ENCODE measurements at places on chromosomes 3 and 15.

GRCh38 chr3:24365168-24365567 lies 129.5 kb downstream of the THRB start:
- no peak for DNase-seq

DNA sequence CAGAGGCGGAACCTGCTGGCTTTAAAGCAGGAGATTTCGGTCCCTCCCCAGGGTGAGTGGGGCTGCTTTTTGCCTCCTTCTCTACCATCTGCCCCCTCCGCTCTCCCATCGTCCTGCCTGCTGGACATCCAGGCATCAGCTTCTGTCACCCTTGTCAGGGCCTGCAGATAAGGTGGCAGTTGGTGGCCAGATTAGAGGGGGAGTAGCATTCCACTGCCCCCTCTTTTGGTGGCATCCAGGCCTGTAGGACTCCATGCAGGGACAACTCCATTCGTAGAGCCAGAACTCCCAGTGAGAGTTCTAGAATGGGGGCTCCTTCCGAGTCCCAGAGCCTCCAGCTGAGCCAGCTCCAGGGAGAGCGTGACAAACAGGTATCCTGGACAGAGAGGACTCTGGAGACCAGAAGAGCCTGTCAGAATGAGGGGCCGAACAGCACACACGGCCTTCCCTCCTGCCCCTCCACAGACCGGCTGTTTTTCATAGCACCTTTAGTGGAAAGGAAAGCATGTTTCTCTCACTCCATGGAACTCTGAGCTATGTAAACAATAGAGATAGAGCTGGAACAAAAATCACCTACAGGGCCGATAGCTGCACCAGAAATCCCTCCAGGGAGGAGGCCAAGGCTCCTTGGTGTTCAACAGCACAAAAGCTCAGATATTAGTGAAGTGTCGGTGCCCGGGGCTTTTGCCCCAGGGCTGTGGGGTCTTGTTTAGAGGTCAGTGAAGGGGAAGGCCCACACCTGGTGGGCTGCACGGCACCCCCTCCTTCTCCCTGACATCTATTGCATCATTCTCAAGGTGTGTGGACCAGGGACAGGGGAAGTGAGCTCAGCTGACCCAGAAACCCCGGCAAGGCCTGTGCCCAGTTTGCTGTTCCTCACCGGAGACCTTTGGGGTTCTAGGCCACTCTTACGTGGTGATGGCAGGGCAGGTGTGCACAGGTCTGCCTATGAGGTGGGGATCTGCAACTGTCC lies 34.2 kb downstream of the MAGEF1 start:
- DNase-seq, result peak; percentile 17

GRCh38 chr3:140563206-140563760 lies 114.6 kb upstream of the TRIM42 start:
- peak; percentile 24 for DNase-seq

GRCh38 chr15:49410641-49411040 lies 12.4 kb upstream of the FGF7 start:
- DNase-seq, result no peak

DNA sequence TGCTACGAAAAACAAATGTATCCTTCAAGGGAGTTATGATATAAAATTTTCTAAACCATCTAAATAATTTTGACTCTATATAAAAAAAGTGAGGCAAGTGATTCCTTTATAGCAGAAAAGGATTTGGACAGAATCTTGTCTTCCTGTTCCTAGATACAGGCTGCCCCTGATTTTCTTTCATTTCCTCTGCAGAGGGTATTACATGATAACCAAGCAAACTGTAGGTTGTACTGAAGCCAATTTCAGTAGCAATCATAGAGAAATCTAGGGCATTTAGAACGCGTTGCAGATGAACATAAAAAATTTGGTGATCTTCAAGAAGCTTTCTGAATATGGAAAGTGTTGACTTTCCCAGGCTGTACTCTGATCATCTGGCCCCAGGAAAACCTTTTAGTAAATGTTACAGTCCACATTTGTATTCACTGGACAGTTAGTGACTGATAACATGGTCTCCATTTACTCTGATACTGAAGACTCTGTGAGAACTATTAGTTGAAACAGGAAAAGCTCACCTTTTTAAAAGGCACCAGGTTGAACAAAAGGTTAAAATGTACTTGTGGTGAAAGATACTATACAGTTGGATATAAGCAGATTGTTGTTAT lies 9.1 kb upstream of the UTS2B start:
- no peak for DNase-seq

DNA sequence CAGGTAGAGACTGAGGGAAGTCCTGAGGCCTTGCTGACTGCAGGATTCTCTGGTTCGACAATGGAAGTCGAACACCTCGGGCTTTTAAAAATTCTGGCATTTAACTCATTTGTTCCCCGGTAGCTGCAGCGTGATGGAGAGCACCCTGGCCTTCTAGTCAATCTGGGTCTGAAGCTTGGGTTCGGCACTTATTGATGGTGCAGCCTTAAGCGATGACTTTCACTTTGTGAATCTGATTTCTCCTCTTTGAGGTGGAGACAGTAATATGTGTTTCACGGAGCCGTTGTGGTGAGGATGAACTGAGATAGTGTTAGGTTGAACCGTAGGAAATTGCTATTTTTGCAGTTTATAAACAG lies 621 bp upstream of the PARP6 start:
- DNase-seq, result no peak

- peak; percentile 23 for DNase-seq
These were observed 6.4 kb upstream of the GHRL start for GRCh38 chr3:10299175-10299574.

GRCh38 chr3:52194485-52195290 lies 3.3 kb upstream of the ALAS1 start:
- no peak for DNase-seq

DNA sequence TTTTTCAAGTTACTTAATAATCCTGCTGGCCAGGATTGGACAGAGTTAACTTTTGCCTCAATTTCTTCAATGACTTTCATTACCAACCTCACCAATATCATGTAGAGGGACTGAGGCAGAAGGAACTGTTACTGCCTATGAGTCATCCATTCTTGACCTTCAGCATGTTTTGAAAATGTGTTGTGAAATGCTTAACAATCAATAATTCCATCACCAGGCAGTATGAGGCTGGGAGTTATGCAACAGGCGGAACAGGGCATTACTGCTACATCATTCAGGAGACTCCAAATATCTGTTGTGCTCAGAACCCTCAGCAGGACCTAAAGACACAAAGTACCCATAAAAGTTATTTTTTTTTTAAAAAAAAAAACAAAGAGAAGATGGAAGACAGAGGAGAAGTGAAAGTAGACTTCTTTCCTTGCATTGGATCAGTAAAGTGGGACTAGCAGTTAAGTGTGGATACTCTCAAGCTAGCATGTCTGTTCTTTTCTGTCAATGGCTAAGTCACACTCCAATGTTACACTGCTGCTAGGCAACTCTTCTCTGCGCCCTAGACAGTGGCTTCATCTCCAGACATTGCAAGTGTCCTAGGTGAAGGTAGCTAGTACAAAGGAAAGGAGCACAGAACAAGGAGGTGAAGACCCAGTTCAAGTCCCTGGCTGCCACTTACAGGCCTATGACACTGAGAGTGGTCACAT lies 184.9 kb upstream of the LPP start:
- no peak for DNase-seq

- DNase-seq, result peak; percentile 19
These were observed 35.4 kb downstream of the ACP3 start for GRCh38 chr3:132352556-132353143.

GRCh38 chr3:59812237-59813147 lies 762.7 kb upstream of the CFAP20DC start:
- no peak for DNase-seq

DNA sequence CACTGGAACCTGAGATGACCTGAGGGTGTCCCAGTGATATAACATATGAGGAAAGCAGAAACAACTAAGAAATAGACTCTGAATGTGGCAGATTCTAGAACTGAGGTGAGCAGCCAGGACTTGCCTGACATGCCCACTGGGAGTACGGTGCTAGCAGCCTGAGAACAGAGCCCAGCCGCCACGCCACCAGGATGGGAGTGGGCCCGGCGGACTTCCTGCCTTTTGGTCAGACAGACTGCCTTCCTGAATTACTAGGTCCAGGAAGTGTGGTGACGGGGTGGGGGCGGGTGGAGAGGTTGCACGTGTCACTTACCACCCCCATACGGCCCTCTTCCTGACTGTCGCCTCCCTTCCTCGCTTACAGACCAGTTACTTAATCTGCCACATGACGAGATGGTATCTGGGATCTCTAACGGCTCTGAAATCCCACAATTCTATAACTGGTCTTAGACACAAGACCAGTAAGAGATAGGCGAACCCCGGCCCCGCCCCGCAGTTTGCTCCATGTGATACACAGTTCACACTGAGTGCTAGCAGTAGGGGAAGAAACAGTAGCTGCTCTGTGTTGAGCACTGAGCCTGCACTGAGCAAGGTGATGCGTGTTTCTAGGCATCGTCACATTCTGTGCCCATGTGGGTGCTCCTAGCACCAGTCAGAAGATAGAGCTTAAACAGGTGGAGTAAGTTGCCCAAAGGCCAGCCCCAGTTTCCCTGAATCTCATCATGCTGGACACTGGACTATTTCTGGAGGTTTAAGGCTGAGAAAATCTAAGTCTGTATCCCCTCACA lies 95.7 kb downstream of the CPN2 start:
- no peak for DNase-seq

Measured in NCI-H524 treated with DMSO at 0.1 percent for 48 hours (cell line).